H9 (cell line): ENCODE measurements at places on chromosomes 13 and 19. TPM values are rescaled to one million over a fixed set of nuclear protein-coding genes. Genes with fewer than 3 reads are reported as not detected.

DNA sequence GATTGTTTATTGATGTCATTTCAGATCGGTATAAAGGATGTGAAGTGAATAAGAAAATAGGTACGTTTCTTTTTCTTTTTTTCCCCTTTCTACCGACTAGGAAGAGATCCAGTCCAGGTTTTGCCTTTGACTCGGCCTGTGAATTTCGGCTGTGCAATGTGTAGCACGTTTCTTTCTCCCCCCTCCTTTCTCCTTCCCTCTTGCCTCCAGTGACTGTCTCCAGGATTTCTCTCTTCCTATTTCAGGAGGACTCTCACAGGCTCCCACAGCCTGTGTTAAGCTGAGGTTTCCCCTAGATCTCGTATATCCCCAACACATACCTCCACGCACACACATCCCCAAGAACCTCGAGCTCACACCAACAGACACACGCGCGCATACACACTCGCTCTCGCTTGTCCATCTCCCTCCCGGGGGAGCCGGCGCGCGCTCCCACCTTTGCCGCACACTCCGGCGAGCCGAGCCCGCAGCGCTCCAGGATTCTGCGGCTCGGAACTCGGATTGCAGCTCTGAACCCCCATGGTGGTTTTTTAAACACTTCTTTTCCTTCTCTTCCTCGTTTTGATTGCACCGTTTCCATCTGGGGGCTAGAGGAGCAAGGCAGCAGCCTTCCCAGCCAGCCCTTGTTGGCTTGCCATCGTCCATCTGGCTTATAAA, at the start of gene GPC6:
Gene GPC6, plus strand, starts transcription at position 185 of the 657 bp plus-strand sequence.
- H3K36me3 ChIP-seq: no peaks in the 10 kb centered on the region
- H3K27ac ChIP-seq: no peak within 1 kb of the TSS
- H3K4me3 ChIP-seq: peak within 1 kb of the TSS; percentile 96
- H3K4me1 ChIP-seq: peaks cover 3% of the 10 kb centered on the region; the same call in 1 of the 2 replicates

DNA sequence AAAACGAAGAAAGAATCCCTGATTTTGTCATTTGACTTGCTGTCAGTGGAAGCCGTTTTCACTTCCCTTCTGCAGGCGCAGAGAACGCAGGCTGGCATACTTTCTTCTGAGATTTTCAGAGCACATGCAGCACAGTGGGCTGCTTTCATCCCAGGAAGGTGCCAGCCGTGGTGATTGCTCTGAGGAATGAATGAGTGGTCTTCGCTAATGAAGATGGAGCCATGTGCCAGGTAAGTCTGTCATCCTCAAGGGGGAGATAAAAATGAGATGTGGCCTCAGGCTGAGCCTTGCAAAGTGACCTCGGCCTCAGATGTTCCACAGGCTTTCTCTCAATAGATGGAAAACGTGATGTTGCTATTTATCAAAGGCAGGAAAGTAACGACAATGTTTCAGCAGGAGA, 94.6 kb upstream of the FARP1 start:
- no peak for DNase-seq
- no peaks in the 10 kb centered on the region for H3K27me3 ChIP-seq
- no peaks in the 10 kb centered on the region for H3K36me3 ChIP-seq
- H3K4me1 ChIP-seq: no peaks in the 10 kb centered on the region
- no peak overlapping the region for H3K4me3 ChIP-seq
- no peak overlapping the region for H3K27ac ChIP-seq

DNA sequence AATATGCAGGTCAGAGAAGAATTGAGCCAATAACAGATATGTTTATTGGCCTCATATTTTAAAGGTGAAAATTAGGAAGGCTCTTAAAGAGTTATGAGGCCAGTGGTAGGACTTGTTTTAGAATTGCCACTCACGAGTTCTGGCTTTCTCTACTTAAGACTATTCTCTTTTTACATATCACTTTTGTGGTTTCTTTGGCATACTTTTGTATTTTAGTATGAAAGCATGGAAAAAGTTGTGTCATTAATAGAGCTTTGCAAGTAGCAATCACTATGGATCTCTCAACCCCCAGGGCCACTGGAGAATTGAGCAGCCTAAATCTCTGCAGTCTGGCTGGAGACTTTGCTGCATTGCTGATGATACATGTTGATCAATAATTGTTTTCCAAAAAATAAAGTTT, 64.6 kb upstream of the SOX21 start:
- H3K4me3 ChIP-seq: no peak overlapping the region
- no peaks in the 10 kb centered on the region; the same call in 1 of the 2 replicates for H3K4me1 ChIP-seq
- no peak for DNase-seq
- H3K27ac ChIP-seq: no peak overlapping the region
- H3K36me3 ChIP-seq: peaks cover 12% of the 10 kb centered on the region; the same call in 1 of the 2 replicates

The ZNF30 gene
- 6.5 and 8.3 TPM in 2 replicates for total RNA-seq

- H3K27me3 ChIP-seq: no peaks in the 10 kb centered on the region
- H3K4me3 ChIP-seq: no peak overlapping the region
- peaks cover 12% of the 10 kb centered on the region for H3K4me1 ChIP-seq
Observed at GRCh38 chr19:35204799-35205732, 23.5 kb downstream of the FAM187B start.

GRCh38 chr13:67736646-67737420, 506.7 kb upstream of the PCDH9 start:
- no peaks in the 10 kb centered on the region for H3K36me3 ChIP-seq
- H3K4me3 ChIP-seq: peak overlapping the region; percentile 19; the same call in 1 of the 2 replicates
- peak overlapping the region; percentile 61 for H3K27ac ChIP-seq

The CEBPA gene
- total RNA-seq: 3.2 and 3.7 TPM in 2 replicates

DNA sequence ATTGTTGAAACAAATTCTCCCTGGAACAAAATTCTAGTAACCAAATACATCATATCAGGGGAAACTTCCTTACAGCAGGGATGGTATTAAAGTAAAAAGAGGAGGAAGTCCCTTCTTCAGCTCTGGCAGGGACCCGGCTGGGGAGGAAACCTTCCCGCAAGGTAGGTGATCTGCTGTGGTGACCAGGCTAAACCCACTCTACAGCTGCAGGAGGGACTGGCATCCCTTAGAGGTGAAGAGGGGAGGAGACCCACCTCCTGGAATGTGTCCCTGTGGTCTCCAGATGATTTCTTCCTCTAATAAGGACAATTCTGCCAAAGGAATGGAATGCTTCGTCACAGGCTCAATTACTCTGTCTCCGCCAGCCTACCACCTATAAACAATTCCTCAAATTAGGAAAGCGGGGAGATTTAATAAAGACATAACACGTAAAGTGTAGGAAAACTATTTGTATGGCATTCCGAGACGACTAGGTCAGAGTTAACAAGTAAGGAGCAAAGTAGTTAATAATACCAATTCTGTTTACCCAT, 637 bp upstream of the PDS5B start:
- H3K36me3 ChIP-seq: no peaks in the 10 kb centered on the region
- H3K27ac ChIP-seq: no peak overlapping the region
- H3K27me3 ChIP-seq: no peaks in the 10 kb centered on the region
- H3K4me1 ChIP-seq: no peaks in the 10 kb centered on the region

The ARHGAP33 gene
- total RNA-seq: 18.7 and 19.5 TPM in 2 replicates

GRCh38 chr13:83773961-83774360, 108.3 kb downstream of the SLITRK1 start:
- DNase-seq: no peak
- H3K36me3 ChIP-seq: no peaks in the 10 kb centered on the region
- no peak overlapping the region for H3K27ac ChIP-seq

The OSCAR gene
- 0.24 and 0.53 TPM in 2 replicates for total RNA-seq

DNA sequence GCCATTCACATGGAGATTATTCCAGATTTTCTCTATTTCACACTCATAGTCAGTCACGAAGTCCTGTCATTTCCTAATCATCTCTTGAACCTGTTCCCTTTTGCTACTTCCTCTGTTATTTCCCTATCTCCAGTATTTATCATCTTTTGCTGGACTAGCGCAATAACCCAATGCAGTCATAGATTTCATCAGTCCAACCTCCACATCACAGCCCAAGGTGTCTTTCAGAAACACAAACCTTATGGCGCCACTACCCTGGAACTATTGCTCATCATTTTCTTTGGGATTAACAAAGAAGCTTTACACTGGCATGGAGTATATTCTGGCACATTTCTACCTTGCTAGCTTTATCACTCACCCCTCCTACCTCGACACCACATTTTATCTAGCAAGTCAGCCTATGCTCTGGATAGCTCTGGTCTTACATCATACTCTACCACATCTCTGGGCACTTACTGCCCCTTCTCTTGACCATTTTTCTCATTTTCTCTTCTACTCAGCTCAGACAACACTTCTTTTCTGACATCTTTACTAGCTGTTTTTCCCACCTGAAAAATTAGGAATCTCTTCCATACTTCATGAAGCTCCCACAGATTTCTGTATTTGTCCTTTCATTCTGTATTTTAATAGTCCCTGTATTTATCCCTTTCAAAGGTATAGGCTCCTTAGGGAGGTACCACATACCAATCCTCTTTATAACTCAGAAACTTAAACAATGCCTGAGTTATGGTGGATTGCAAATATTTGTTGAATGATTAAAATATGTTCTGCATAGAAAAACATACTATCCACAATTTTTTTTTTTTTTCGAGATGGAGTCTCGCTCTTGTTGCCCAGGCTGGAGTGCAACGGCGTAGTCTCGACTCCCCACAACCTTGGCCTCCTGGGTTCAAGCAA, 534.7 kb downstream of the KLF12 start:
- H3K4me1 ChIP-seq: no peaks in the 10 kb centered on the region
- H3K36me3 ChIP-seq: no peaks in the 10 kb centered on the region
- no peaks in the 10 kb centered on the region for H3K27me3 ChIP-seq
- no peak overlapping the region for H3K27ac ChIP-seq
- no peak for DNase-seq

GRCh38 chr19:31339411-31339810, 9.8 kb downstream of the TSHZ3 start:
- H3K36me3 ChIP-seq: no peaks in the 10 kb centered on the region

- H3K27me3 ChIP-seq: no peaks in the 10 kb centered on the region
- no peaks in the 10 kb centered on the region for H3K4me1 ChIP-seq
- no peak for DNase-seq
- no peaks in the 10 kb centered on the region for H3K36me3 ChIP-seq
- no peak overlapping the region for H3K4me3 ChIP-seq
Observed at GRCh38 chr13:46202188-46202795, 9.4 kb upstream of the LRRC63 start.

The ZNF506 gene
- 2.0 and 3.0 TPM in 2 replicates for total RNA-seq

GRCh38 chr13:30880151-30880855, 25.8 kb upstream of the MEDAG start:
- peaks cover 30% of the 10 kb centered on the region for H3K36me3 ChIP-seq
- no peak overlapping the region for H3K4me3 ChIP-seq
- H3K27ac ChIP-seq: no peak overlapping the region
- no peak for DNase-seq

GRCh38 chr19:18915639-18916038, 3.5 kb downstream of the COPE start:
- no peaks in the 10 kb centered on the region for H3K27me3 ChIP-seq
- no peak overlapping the region for H3K27ac ChIP-seq
- peaks cover 5% of the 10 kb centered on the region; the same call in 1 of the 2 replicates for H3K4me1 ChIP-seq
- peak; percentile 71 for DNase-seq
- peaks cover 12% of the 10 kb centered on the region; the same call in 2 of the 3 replicates for H3K36me3 ChIP-seq

The OR10H1 gene
- total RNA-seq: not detected in 2 replicates

DNA sequence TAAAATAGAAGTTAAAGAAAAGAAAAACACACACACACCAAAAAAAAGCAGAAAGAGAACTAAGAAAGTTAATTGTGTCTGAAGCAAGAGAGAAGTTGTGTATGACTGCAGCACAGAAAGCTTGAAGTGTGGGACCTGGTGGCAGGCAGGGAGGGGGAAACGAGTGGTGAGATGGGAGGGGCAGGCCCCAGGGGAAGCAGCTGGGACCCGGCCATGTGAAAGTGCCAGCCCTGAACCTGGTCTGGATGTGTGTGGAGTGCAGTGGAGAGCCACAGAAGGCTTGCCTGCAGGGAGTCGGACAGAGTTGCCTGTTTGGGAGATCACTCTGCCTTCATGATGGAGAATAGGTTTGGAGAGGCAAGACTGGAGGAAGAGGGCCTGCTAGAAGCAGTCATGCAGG, 199.0 kb downstream of the GGACT start:
- H3K36me3 ChIP-seq: peaks cover 10% of the 10 kb centered on the region
- DNase-seq: no peak
- no peaks in the 10 kb centered on the region for H3K27me3 ChIP-seq
- no peak overlapping the region for H3K27ac ChIP-seq

DNA sequence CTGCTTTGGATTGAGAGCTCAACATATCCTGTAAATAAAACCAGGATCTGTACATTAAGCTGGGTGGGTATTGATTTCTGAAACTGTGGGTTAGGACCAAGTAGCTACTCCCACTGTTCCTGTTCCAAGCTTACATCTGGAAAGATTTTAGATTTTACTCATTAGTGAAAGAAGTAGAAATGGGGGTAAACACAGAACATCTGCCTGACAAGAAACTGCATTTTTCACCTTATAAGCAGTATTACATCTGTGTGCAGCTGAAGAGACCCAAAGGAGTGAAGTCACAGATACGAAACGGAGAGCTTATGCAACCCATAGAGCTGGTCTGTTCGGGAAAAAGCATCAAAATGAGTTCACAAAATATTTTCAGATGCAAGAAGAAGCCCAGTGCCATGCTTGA, 235.2 kb downstream of the SLITRK5 start:
- H3K27ac ChIP-seq: no peak overlapping the region
- no peak overlapping the region for H3K4me3 ChIP-seq
- H3K36me3 ChIP-seq: no peaks in the 10 kb centered on the region
- no peaks in the 10 kb centered on the region for H3K4me1 ChIP-seq
- no peaks in the 10 kb centered on the region for H3K27me3 ChIP-seq
- DNase-seq: no peak

DNA sequence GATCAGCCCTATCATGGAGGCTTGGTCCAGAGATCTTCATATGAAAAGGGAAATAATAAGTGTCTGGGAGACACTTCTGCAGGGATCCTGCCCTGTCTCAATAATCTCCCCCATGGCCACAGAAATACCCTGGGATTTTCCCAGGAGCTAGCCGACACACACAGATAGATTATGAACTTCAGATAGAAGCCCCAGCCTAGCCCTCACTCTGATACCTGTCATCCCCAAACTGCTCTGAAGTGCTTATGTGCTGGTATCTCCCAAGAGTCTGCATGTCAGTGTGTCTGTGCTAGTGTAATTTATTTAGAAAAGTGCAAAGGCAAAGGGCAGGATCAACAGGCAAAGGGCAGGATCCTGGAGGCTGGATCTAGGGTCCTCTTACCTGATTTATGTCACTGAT, 38.7 kb upstream of the ZNF766 start:
- H3K36me3 ChIP-seq: peaks cover 27% of the 10 kb centered on the region
- no peaks in the 10 kb centered on the region for H3K27me3 ChIP-seq
- H3K27ac ChIP-seq: no peak overlapping the region

GRCh38 chr13:32905864-32906180, 110.4 kb upstream of the KL start:
- no peak for DNase-seq
- H3K36me3 ChIP-seq: no peaks in the 10 kb centered on the region
- H3K4me1 ChIP-seq: peaks cover 5% of the 10 kb centered on the region; the same call in 1 of the 2 replicates

GRCh38 chr13:111541752-111542529, 221.5 kb downstream of the TEX29 start:
- H3K36me3 ChIP-seq: no peaks in the 10 kb centered on the region
- H3K27me3 ChIP-seq: no peaks in the 10 kb centered on the region
- no peak for DNase-seq
- no peak overlapping the region for H3K4me3 ChIP-seq
- H3K4me1 ChIP-seq: no peaks in the 10 kb centered on the region

- no peak overlapping the region for H3K4me3 ChIP-seq
- no peaks in the 10 kb centered on the region for H3K27me3 ChIP-seq
- no peaks in the 10 kb centered on the region for H3K4me1 ChIP-seq
- H3K36me3 ChIP-seq: no peaks in the 10 kb centered on the region; the same call in 1 of the 2 replicates
Observed at GRCh38 chr13:27658546-27658945, 36.9 kb downstream of the POLR1D start.

GRCh38 chr13:73220966-73221720, 162.3 kb downstream of the KLF5 start:
- H3K27me3 ChIP-seq: no peaks in the 10 kb centered on the region
- no peak for DNase-seq
- H3K36me3 ChIP-seq: no peaks in the 10 kb centered on the region
- H3K27ac ChIP-seq: no peak overlapping the region

The SHISA7 gene
- 0.31 TPM in 2 replicates for total RNA-seq

The KIR2DL4 gene
- total RNA-seq: not detected in 2 replicates

- H3K4me1 ChIP-seq: no peaks in the 10 kb centered on the region; the same call in 1 of the 2 replicates
- H3K27ac ChIP-seq: no peak overlapping the region
- H3K36me3 ChIP-seq: no peaks in the 10 kb centered on the region
Observed at GRCh38 chr13:42334329-42334706, 62.4 kb downstream of the AKAP11 start.
